Upper lobe of right lung (tissue), 1 donor: ENCODE measurements at places on chromosomes 12 and 14. TPM values are rescaled to one million over a fixed set of nuclear protein-coding genes. Genes with fewer than 3 reads are reported as not detected.

- no peak for DNase-seq
Measured at GRCh38 chr12:106586803-106587684, 4.2 kb downstream of the RFX4 start.

DNA sequence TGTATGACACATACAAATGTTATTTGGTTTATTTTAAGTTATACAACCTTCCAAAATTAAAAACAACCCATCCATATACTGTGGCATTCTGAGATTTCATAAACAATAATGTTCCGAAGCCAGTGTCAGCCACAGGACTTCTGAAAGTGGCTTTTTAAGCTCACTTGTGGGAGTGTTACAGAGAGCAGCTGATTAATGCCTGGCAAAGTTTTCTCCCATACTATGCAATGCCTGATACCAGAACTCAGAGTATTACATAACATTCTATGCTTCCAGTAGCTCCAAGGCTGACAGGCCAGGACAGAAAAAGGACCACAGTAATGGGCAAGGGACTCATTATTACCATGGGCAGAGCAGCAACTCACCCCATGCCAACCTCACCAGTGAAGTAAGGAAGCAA, 29.3 kb downstream of the NELL2 start:
- DNase-seq = no peak

DNA sequence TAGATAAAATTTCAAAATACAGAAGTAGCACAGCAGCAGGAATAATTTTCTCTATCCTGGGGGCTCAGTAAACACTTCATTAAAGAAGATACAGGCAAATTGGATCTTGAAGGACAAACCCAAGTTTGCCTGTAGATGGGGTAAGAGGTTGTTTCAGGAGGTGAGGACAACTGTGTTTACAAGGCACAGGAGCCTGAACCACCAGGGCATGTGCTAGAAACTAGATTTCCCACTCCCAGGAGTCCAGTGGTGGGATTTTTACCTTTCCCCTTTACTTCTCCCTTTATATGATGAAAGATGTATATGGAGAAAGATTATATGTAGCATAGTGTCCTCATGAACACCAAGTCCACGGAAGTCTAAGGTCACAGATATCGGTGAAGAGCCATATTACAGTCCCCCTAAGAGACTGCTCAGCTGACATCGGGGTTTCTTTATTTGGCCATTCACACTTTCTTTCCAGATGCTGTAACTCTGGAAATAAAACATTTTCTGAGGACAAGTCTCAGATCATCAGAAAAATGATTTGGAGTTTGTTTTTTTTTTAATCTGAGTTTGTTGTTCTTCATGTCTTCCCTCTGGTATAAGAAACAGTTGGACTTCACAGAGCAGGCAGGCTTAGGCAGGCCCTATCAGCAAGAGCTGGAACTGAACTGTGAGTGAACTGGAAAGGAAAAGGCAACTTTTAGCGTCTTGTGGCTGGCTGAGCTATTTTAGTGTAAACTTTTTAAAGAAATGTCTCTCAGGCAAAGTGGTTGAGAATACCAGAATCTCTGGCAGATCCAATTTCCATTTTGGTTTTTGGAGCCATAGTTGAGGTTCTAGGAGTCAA, 8.0 kb upstream of the EVL start:
- no peak for DNase-seq

- peak; percentile 79 for DNase-seq
Measured at GRCh38 chr14:89027097-89027740, 202.8 kb downstream of the TTC8 start.

DNA sequence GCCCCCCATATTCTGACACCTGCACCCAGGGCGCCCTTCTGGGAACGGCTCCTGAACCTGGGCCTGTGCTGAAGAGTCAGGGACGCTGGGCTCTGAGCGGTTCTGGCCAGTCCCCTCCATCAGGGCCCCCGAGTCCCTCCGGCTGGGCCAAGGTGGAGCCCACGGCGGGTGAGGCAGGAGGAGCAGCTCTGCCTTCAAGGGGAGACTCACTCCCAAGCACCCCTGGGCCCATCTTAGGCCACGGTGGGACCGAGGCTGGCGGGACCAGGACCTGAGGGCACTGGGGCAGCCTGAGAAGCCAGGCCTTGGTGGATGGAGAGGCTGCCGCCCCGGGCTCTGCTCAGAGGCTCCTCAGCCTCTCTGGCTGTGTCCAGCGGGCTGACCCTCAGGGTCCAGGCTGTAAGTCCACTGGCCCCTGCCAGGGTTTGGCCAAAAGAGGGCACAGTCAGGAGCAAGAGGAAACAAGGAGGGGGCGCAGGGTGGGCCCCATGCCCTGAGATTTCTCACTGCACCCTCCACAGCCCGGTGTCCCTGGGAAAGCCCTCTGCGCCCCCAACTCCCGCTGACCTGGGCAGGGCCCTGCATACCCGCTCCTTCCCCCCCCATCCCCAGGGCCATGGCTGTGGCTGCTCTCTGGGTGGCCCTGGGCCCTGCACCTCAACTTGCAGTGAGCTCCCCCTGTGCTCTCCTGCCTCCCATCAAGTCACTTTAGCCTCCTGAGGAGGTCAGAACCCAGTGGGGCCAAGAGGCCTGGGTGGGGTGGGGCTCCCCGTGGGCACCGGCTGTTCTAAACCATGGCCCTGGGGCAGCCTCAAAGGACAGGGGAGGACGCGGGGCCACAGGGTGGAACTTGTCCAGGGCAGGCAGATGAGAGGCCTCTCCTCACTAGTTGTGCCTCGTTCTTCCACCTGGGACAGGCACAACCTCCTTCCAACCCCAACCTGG, 266.4 kb upstream of the SFSWAP start:
- peak; percentile 57 for DNase-seq

GRCh38 chr14:57182760-57183503, 85.8 kb downstream of the EXOC5 start:
- DNase-seq = no peak

- DNase-seq = no peak
Measured at GRCh38 chr12:90851800-90852718, 102.9 kb downstream of the CCER1 start.

GRCh38 chr12:31406345-31406744, 80.4 kb upstream of the SINHCAF start:
- no peak for DNase-seq

DNA sequence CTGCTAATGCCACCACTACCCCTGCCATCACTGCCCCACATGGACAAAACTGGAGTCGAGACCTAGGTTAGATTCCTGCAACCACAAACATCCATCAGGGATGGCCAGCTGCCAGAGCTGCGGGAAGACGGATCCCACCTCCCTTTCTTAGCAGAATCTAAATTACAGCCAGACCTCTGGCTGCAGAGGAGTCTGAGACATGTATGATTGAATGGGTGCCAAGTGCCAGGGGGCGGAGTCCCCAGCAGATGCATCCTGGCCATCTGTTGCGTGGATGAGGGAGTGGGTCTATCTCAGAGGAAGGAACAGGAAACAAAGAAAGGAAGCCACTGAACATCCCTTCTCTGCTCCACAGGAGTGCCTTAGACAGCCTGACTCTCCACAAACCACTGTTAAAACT, 7.1 kb upstream of the OAS2 start:
- no peak for DNase-seq

DNA sequence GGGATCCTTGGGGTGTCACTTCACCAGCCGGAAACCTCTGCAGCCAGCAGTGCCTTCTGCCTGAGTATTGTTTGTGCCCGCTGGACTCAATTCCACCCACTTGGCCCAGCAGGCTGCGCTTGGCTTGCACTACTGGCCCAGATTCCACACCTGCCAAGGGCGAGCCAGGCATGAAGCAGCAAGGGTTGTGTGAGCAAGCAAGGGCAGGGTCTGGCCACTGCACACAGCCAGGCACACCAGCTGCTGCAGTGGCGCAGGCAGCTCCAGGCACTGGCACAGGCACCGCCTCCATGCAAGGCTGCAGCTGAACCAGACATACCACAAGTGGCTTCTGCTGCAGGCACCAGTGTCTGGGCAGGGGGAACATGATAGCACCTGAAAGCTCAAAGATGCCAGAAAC, 99.5 kb downstream of the NUAK1 start:
- DNase-seq = no peak

DNA sequence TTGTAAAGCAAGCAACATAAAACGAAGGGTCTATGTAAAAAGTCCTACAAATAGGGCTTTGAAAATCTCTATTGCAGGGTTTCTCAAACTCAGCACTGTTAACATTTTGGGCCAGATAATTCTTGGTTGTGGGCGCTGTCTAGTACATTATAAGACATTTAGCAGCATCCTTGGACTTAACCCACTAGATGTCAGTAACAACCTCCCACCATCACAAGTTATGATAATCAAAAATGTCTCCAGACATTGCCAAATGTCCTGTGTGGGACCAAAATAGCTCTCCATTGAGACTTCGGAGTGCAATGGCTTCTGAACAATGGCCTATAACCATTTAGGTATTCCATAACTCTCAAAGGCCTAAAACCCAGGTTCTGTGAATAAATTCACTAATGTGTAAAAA, 22.9 kb upstream of the DHRS7 start:
- DNase-seq = no peak

DNA sequence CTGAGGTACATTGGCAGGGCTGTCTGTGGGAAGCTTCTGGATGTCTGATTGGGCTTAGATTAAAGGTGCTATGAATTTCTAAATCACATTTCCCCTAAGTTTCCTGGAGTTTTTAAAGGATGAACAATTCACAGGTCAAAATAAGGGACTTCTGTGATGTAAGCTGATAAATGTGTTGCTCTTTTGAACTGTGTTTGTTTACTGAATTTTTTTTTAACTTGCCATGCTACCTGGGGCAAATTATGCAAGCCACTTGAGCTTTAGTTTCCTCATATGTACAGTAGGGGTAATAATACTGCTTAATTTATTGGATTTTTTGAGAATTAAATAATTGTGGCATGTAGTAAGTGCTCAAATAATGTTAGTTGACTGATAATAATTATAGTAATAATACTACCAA, 52.8 kb upstream of the CCDC91 start:
- DNase-seq = no peak

GRCh38 chr12:25458047-25458552, 95.0 kb downstream of the LMNTD1 start:
- DNase-seq = no peak

DNA sequence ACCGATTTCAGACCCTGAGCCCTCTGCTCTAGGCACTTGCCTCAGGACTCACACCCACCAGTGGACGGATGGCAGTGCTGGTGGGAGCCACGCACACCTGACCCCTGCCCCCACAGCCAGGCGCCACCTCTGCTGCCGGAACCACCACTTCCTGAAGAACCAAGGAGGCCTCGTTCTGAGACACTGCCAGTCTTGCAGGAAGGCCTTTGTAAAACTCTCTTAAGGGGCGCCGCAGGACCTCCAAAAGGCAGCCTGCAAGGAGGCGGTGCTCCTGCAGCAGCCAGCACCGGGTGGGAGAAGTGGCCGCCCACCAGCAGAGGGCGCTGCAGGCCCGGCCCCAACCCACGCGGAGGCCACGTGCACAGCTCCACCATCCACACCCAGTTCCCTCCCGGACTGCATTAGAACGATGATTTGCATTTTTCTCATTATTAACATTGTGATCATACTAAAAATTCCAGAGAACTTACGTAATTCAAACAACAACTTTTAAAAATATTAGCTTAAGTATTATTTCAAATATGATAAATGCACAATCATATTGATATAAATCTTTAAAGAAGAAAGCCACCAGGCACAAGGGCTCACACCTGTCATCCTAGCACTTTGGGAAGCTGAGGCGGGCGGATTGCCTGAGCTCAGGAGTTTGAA, 12.8 kb downstream of the STX2 start:
- peak; percentile 84 for DNase-seq

GRCh38 chr12:772056-772697, 19.8 kb downstream of the WNK1 start:
- no peak for DNase-seq

- DNase-seq = no peak
Measured at GRCh38 chr14:86115972-86116371, 586.0 kb downstream of the FLRT2 start.

GRCh38 chr12:121112496-121112895, 20.2 kb upstream of the P2RX7 start:
- DNase-seq = no peak

DNA sequence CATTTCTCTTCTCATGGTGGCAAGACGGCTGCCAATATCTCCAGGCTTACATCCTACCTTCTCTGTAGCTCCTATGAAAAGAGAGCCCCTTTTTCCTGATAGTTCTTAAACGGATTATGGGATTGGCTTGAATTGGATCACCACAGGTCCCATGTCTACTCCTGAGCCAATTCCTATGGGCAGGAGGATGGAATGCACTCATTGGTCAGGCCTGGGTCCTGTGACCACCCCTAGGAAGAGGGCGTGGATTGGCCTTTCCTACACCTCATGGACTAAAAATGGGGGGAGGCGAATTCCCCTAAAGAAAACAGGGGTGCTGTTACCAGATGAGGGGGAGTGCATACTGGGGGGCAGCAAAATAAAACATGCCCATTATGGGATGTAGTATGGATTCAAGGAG, 108.8 kb downstream of the PTPN11 start:
- no peak for DNase-seq

- DNase-seq = no peak
Measured at GRCh38 chr12:51023625-51024382, 2.4 kb downstream of the SLC11A2 start.

DNA sequence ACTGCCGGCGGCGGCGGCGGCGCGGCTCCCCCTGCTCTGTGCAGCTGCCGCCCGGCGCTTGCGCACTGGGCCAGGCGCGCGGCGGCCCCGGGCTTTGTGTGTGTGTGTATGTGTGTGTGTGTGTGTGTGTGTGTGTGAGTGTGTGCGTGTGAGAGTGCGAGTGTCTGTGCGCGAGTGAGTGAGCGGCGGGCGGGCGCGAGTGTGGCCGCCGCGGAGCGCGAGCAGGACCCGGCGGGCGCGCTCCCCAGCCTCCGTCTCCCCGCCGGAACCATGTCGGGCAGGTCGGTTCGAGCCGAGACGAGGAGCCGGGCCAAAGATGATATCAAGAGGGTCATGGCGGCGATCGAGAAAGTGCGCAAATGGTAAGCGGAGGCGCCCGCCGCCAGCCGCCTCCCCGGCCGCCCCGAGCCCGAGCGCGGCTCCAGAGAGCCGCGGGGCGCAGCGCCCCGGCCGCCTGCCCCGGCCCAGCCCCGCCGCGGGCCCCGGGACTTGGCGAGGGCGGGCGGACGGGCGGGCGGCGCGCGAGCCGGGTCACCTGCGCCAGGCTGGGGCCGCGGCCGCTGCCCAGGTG, at the start of gene BCL7A:
Gene BCL7A, plus strand, starts transcription at position 63 of the 571 bp plus-strand sequence. Its CDS starts 208 bp downstream, at position 271.
- peak; percentile 83 for DNase-seq

The CLEC2B gene
- total RNA-seq = 24.6 TPM

The TROAP gene
- 0.96 TPM for total RNA-seq

The DGKA gene
- 29.0 TPM for total RNA-seq

The GPRC5D gene
- not detected for total RNA-seq

The RFX4 gene
- total RNA-seq = not detected

The KRT7 gene
- total RNA-seq = 664 TPM

The KRT75 gene
- not detected for total RNA-seq

The TMEM179 gene
- total RNA-seq = not detected

The NT5DC3 gene
- 6.5 TPM for total RNA-seq

The AMN gene
- total RNA-seq = 19.8 TPM

The TGFB3 gene
- 25.4 TPM for total RNA-seq

The CLEC14A gene
- 87.6 TPM for total RNA-seq

The OVCH1 gene
- 2.0 TPM for total RNA-seq

The TDRD9 gene
- total RNA-seq = 6.2 TPM

The NELL2 gene
- total RNA-seq = 1.6 TPM

The CLEC9A gene
- 0.43 TPM for total RNA-seq
